ENCODE measurements at places on chromosomes 2 and 18.

DNA sequence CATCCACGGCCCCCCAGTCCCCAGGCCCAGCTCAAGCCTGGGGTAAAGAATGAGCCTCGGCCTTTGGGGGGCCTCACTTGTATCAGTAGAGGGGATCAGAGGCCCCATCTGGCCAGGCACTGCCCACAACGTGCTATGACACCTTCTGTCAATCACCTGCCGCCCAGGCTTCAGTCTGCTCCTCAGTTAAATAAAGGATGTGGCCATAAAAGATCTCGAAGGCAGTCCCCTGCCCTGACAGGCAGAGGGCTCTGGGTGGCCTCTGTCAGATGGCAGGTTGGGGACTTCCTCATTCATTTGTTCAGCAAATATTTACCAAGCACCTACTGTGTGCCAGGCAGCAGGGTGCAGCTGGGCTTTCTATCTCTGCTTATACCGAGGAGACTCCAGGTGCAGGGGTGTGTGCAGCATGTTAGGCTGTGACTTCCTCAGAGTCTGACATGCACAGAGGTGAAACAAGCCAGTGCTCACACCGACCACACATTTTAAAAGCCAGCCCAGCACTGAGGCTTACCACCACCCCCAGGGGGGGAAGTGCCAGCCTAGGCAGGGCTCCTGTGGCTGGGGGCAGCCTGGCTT is 166.4 kb downstream of the GALNT1 start:
- DNase-seq, result no peak

DNA sequence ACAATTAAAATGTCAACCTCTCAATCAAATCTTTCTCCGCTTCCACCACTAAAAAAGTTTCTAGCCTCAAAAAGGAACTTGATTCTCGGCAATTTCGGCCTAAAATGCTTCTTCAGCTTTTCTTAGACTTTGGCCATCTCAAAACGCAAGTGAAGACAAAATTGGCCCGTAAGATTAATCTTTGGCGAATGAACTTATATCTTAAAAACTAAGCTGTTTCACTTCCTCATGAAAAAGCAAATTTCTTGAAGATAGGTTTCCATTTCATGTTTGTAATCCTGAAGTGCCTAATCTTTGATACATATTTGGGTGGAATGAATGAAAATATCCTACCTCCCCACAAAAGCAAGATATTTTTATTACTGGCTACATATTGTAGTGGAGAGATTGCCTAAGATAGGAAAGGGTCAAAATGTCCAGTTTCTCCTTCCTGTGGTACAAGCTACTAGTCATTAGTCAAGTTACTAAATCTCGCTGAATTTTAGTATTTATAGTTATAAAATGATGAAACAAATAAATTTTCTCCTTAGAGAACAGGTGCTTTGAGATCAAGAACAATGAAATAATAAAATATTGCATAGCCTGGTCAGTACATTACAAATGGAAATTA is 85.4 kb upstream of the ZEB2 start:
- DNase-seq, result no peak

- no peak for DNase-seq
Observed at GRCh38 chr18:8561123-8561910, 47.9 kb upstream of the RAB12 start.

GRCh38 chr18:77702686-77703085 is 453.0 kb downstream of the GALR1 start:
- DNase-seq, result peak; percentile 12

DNA sequence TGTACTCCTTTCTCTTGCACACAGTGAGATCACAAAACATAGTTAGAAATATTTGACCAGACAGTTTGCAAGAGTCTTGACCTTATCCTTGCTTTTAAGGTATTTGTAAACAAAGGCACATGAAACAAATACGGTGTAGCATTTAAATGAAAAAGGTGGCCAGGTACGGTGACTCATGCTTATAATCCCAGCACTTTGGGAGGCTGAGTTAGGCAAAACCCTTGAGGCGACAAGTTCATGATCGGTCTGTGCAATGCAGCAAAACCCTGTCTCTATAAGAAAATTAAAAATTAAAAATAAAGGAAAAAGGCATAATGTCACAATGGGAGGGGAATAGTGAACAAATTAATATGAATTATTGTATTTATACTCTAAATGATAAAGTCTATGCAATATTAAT is 109.5 kb upstream of the PIK3C3 start:
- no peak for DNase-seq

DNA sequence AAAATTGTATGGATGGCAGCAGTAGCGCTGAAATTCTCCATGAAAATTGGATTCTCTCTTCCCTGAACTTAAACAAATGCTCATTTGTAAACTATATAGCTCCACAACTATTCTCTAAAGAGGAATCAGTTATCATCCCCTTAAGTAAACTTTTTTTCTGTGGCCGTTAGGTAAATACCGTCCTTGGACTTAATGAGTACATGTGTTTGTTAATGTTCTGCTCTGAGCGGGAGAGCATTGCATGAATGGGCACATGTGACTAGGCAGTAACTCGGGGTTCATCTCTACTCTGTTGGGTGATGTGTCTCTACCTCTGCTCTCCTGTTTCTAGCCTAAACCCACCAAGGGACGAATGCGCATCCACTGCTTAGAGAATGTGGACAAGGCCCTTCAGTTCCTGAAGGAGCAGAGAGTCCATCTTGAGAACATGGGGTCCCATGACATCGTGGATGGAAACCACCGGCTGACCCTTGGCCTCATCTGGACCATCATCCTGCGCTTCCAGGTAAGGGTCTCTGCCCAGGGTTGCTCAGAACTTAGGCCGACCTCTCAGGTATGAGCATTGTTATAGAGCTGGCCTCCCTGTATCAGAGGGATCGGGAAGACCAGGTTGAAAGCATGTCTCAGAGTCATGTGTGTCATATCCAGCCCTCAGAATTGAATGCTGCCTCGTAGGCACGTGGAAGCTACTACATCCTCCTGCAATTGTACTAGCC is 111.5 kb upstream of the EML6 start:
- DNase-seq, result no peak

- DNase-seq, result no peak
Observed at GRCh38 chr2:2581331-2582159, 250.5 kb upstream of the MYT1L start.

- no peak for DNase-seq
Observed at GRCh38 chr2:80135001-80135400, 169.6 kb downstream of the LRRTM1 start.

DNA sequence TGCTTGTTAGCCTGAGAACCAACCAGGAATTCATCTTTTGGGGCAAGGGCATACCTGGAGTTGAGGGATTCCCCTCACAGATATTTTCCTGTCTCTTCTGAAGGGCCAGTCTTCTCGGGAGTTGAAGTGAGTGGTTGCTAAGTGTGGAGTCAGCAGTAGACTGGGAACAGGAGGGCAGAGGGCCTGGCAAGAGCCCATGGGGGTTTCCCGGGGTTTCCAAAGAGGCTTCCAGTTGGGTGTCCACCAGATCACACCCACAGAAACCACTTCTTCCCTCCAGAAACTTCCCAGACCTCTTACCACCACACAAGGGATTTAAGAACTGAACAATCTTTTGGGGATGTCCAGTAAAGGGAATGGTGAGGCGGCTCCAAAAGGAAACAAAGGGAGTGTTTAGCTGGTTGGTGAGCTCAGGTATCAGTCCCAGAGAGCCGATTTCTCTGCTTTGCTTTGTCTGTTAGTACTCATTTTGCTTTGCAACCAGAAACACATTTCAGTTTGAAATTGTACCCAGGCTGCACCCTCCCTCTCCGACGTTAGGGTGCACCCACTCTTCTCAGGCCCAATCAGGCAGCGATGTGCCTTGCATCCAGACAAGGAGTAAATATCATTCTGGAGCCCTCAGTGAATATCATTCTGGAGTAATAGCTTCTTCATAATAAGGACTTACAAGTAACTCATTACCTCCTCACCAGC is 47.5 kb upstream of the SPATS2L start:
- DNase-seq, result no peak

DNA sequence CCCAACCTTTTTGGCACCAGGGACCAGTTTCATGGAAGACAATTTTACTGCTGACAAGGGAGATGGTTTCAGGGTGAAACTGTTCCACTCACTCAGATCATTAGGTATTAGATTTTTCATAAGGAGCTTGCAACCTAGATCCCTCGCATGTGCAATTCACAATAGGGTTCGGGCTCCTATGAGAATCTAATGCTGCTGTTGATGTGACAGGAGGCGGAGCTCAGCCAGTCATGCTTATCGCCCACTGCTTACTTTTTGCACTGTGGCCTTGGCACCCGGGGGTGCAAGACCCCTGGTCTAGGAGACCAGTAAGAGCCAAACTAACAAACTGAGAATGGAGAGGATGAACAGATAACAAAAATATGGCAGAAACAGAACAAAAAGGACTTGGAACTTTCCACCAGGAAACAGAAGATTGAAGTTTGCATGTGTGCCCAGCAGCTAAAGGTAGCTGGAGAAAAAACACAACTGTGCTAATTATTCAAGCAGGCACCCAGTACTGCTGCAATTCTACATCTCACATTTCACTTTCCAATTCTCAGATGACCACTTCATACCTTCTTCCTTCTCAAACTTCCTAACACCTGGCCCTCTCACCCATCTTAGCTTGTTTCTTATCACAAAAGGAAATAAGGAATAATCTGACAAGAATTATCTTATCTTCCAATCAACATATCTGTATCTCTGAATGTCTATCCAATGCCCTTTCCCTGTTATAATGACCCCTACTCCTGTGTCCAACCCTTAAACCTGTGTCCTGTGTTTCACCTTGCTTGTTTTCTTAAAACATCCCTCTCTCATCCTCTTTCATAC is 24.8 kb downstream of the SP3 start:
- no peak for DNase-seq

DNA sequence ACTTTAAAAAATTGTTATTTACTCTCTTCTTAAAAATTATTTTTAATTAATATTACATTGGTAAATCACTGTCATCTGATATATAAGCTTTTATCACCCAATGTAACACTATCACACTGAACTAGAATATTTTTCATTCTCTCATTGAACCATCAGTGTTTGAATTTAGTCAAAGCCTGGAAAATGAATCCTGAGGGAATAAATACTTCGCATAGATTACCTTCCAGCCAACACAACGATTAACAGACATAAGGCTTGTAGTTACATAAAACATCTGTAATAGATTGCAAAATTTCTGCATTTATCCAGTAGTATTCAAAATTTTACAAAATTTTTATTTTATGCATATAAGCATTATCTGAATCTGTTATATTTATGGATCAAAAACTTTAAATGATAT is 314.9 kb downstream of the ERBB4 start:
- DNase-seq, result no peak

- no peak for DNase-seq
Observed at GRCh38 chr2:198146346-198146940, 342.1 kb downstream of the PLCL1 start.

DNA sequence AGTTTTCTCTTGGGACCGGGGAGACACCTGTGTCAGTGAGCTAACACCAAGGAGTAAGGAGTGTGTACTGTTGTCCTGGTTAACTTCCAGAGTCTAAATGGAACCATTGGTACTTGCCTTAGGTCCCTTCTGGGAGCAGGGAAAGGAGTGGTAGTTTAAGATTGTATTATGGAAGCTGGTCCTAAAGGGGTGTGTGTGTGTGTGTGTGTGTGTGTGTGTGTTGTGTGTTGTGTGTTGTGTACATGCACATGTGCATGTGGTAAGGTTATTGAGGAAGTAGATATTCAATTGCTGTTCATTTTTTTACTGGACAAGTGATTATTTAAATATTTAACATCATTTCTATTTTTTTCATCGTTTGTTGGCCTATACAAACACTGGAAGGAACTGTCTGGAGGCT is 1.4 kb downstream of the APLF start:
- DNase-seq, result no peak

DNA sequence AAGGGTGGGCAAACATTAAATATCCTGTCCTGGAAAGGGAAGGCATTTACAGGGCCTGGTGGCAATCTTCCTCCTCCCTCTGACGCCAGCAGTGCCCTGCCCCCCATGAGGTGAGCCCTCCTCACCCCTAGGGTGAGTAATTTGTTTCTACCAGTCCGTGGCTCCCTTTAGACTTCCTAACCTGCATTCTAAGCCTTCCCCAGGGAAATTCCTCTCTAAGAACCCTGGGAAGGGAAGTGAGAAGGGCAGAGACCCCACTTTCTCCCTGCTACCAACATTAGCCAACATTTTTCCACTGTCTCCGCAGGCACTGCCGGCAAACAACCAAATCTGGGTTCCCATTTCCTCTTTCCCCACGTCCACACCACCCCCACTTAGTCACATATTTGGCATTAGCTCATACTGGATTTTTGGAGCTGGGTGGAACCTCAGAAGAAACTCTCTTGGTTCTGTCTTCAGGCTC is 69.3 kb downstream of the NRP2 start:
- DNase-seq, result no peak

- DNase-seq, result no peak
Observed at GRCh38 chr2:7639476-7639875, 722.3 kb downstream of the RNF144A start.

GRCh38 chr2:60796573-60797509 is 40.8 kb downstream of the PAPOLG start:
- DNase-seq, result no peak

GRCh38 chr2:65075605-65076344 is 19.6 kb downstream of the CEP68 start:
- no peak for DNase-seq

GRCh38 chr2:148023861-148024260 is 3.0 kb downstream of the MBD5 start:
- no peak for DNase-seq

- no peak for DNase-seq
Observed at GRCh38 chr2:8501061-8501720, 180.7 kb upstream of the ID2 start.

- peak; percentile 8 for DNase-seq
Observed at GRCh38 chr2:8229546-8229986, 452.3 kb upstream of the ID2 start.

DNA sequence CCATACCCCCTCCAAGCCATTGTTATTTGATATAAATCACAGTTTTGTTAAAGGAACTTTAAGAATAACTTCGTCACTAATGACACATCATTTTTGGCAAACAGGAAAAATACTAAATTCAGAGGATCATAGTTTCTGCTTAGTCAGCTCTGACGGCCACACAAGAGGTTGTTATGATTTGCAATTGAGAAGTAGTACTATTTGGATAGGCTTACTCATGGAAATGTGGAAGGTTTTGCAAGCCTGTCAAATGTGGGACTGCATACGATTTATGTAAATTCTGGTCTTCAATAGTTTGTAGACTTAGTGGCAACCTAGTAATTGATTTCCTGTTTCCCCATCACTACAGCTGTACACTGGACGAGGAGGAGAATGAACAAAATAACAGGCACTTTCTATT is 108.1 kb downstream of the ARHGEF33 start:
- no peak for DNase-seq

DNA sequence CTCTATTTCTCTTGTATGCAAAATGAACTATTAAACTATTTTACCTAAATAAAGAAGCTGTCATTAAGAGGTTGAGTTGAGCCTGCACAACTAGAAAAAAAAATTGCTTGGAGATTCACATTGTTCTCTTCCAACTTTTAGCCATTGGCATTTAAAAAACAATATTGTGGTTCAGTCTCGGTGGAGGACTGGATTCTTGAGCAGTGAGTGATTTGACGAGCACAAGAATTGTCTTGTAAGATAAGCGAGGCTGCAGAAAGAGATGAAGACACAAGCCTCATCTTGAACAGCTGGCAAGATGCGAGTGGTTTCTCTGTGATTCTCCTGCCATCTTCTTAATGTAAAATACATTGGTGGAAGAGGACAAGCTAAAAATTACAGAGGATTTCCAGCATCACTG is 67.0 kb downstream of the GALR1 start:
- DNase-seq, result no peak
